Hair follicular keratinocyte (primary cell): ENCODE measurements at places on chromosomes 16 and 17. TPM values are rescaled to one million over a fixed set of nuclear protein-coding genes. Genes with fewer than 3 reads are reported as not detected.

The INCA1 gene
- 0.08 TPM in 1 of 2 replicates, not detected in the other for total RNA-seq

The KRT33A gene
- total RNA-seq, result not detected in 2 replicates

The NOG gene
- total RNA-seq, result 1.3 and 1.4 TPM in 2 replicates

The MYH11 gene
- not detected in 2 replicates for total RNA-seq

The TMEM208 gene
- total RNA-seq, result 30.2 and 46.2 TPM in 2 replicates

The DYNLL2 gene
- total RNA-seq, result 9.8 and 10.6 TPM in 2 replicates

The SLC5A2 gene
- not detected in 2 replicates for total RNA-seq

The TMEM132E gene
- total RNA-seq, result not detected in 2 replicates
